ENCODE measurements at places on chromosomes 7 and 10.

DNA sequence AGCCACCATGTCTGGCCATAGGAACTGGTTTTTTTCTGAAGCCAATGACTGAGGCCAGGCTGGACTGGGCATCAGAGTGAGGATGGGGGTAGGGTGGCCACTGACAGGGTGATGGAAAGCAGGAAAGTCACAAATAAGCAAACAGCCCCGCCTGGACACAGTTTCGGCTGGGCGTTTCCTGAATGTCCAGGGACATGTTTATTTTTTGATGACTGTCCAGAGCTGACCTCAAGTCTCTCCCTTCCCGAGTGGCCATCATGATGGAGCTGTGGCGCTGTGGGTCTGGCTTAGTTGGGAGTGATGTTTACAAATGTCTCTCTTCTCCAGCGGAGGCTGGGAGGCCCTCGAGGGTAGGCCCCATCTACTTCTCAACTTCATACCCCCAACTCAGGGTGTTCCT lies 37.1 kb upstream of the COMTD1 start:
- DNase-seq, result no peak

DNA sequence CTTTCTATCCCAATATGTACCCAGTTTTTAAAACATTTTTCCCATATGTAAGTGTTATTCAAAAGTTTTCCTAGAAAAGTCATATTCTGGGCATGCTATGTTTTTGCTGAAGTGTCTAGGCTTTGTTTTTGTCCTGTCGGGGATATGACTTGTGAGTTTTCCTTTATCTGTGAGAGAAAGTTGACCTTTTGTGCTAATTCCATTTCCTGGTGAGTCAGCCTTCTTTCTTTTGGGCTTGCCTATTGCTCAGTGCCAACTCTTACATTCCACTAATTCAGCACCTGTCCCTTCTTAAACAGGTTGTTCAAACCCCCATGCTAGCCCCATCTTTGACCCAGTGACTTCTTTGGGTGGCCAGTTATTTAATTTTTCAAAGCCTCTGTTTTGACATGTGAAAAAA lies 146.2 kb downstream of the AHR start:
- DNase-seq, result no peak

DNA sequence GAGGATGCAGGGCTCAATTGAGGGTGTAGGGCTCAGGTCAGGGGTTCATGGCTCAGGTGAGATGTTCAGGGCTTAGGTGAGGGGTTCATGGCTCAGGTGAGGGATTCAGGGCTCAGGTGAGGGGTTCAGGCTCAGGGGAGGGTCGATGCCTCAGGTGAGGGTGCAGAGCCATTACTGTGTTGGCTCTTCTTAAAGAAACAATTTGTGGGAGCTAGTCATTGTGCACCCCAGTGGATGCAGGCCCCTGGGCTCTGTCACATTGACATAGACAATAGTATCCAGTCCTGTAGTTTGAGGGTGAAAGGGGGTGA lies 86.7 kb downstream of the ADCY1 start:
- no peak for DNase-seq

- DNase-seq, result no peak
Measured at GRCh38 chr7:137953665-137954470, 48.0 kb downstream of the CREB3L2 start.

- DNase-seq, result no peak
Measured at GRCh38 chr10:22479419-22479818, 134.1 kb downstream of the SPAG6 start.

DNA sequence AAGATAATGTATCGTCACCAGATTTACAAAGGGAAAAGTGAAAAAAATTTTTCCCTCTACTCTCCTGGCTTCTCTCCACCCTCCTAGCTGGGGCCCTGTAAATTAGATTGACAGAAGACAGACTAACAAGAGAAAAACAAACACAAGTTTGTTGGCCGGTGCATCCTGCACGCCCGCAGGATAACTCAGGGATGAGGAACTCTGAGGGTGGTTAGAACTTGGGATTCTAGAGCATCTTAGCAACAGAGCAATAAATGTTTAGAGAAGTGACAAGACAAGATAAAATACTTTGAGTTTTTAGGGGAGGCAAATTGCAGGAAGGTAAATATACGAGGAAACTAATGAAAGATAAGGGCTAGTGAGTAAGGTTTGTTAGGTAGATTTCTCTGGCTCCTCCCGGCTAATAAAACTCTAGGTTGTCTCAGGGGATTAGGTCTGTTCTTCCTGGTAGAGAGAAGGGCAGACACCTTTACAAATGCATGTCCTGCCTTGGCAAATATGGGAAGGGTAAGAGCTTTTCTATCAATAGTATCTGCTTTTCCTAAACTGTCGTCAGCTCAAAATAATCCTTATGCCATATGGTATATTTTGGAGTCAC lies 4.3 kb upstream of the UCN3 start:
- no peak for DNase-seq

DNA sequence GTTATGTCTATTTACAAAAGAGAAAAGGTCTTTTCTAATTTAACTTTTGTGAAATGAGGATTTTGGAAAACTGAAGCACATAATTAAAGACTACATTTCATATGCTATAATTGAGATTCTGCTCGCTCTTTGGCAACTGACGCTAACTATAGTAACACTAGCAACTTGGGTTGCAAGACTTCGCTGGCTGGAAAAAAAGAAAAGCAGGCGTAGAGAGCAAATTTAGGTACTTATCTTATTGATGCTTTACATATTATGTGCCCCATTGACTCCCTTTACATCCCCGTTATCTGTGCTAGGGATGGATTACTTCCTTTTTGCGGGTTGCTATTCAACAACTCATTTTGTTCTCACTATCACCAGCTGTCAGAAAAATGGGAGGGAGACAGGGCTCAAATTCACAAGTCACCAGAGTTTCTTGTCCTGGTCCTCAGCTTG lies 10.5 kb downstream of the SEMA3C start:
- no peak for DNase-seq

DNA sequence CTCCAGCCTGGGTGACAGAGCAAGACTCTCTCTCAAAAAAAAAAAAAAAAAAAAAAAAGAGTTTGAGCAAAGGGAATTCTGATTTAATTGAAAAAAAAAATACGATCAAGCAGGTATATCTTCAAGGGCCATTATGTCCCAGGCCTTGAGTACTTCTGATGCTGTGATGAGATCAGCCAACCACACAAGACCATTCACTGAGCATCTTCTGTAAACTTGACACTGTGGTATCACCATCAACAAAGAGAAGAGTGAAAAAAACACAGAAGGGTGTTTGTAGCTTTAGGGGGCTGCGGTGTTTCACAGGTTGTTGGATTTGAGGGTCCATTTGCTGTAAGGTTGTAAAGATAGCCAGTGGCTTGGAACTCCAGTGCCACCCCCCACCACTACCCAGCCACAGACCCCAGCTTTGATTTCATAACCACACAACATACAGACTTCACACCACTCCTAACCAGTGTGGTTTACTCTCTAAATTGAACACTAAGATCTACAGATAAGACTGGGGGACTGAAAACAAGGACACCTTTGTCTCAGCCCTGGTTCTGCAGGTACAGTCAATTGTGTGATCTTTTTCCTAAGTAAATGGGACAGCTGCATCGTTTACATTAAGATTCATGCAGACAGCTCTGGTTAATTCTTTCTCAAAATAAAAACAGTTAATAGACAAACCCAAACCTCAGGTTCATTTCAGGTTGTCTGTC lies 66.4 kb downstream of the CDC123 start:
- no peak for DNase-seq

DNA sequence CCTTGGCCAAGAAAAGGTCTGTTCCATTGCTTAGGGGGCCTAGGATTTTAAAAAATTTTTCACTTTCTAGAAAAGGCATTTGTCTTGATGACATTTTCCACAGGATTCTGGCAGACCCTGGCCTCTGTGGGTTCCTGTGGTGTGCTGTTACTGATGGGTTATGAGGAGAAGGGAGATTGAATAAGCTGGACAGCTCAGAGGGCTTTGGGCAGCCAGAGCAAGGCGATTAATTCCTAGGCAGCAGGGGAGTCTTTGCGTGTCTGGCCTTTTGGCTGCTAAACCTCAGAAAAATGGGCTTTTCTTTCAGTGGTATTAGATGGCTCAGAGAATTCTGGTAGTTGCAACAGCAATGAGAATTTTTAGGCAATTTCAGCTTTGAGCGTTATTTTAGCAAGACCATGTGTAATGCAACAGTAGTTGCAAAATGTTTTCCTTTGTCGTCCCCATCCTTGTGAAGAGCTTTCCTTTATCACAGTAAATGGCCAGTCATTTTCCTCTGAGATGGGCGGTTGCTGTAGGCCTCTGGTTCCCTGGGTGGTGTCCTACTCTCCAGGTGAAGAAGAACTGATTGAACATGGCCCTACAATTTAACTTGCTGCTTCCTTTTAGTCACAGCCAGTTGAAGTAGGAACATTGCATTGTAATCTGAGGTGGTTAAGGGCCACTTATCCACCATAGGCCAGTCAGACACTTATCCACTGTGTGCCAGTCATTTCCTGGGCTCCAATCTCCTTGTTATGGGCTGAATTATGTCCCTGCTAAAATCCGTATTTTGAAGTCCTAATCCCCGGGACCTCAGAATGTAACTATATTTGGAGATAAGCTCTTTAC lies 43.2 kb downstream of the SH2D4B start:
- DNase-seq, result no peak

GRCh38 chr10:28304032-28304571 lies 1.2 kb upstream of the MPP7 start:
- no peak for DNase-seq

GRCh38 chr7:3439333-3440030 lies 138.4 kb downstream of the SDK1 start:
- DNase-seq, result no peak

- DNase-seq, result no peak
Measured at GRCh38 chr7:5423976-5424748, 528 bp upstream of the TNRC18 start.

DNA sequence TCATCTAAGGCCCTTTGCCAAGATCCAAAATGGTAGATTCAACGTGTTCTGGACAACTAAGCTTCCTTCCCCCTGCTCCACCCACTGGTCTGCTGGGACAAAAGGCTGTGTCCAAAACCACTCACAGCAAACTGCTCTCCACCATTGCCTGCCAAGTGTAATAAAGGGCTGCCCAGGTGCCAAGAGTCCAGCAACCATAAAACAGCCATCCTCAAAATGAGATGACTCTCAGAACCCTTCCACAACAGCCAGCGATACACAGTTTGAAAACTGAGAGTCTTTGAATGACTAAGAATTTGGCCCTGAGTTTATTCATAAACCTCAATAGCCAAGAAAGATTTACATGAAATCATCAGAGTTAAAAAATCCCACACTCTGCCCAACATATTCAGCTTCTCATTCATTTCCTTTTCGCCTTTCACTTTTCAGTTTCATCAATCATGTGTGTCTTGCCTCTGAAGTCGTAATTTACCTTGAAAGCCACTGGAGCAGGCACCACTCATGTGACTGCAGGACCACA lies 658.1 kb upstream of the MGMT start:
- no peak for DNase-seq

GRCh38 chr10:78972160-78972946 lies 96.4 kb upstream of the ZMIZ1 start:
- DNase-seq, result no peak

DNA sequence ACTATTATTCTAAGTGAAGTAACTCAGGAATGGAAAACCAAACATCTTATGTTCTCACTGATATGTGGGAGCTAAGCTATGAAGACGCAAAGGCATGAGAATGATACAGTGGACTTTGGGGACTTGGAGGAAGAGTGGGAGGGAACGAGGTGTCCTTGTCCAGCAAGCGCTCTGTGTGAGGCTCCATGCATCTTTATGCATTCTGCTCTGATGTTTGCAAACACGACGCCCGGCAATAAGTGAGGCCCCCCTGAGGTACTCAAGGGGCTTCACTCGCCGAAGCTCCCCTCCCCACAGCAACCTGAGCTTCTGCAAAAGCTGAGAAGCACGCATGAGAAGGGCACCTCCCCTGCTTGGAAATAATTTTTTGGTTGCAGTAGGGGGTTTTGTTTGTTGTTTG lies 103.3 kb downstream of the LHPP start:
- DNase-seq, result no peak

GRCh38 chr10:15155978-15156656 lies 12.4 kb downstream of the NMT2 start:
- DNase-seq, result no peak

GRCh38 chr10:76394707-76395042 lies 963.3 kb downstream of the LRMDA start:
- no peak for DNase-seq

DNA sequence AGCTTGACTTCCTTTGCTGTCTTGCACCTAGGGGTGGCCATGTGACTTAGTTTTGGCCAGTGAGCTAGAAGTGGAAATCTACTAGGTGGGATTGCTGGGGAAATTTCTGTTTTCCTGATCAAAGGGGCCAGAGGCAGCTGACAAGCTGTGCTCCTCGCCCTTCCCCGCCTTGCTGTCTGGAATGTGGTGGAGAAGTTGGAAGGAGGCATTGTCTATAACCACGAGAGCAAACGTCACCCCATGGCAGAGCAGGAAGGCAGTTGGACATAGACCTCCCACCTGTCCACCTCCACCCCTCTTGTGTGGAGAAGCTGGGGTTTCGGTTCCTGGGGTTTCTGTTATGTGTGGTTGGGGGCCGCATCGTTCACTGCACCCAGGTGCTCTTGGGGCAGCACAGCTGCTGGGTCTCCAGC lies 7.3 kb downstream of the SFRP5 start:
- no peak for DNase-seq

GRCh38 chr10:86220626-86221025 lies 146.0 kb downstream of the GRID1 start:
- no peak for DNase-seq

DNA sequence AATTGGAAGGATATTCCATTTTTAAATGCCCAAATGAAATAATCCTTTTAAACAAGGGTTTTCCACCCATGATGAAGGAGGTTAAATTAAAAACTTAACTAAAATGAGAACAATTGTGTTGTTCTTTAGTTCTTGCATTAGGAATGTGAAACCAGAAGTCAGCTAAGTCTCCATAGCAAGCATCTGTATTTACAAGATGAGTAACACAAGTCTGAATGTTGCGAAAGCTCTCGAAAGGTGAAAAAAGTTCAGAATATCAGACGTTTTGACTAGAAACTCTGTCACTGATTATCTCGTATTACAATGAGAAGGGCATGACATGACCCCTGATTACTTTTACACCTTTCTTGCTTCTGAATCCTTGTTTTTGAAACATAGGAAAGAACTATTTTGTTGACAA lies 149.6 kb downstream of the BICC1 start:
- DNase-seq, result no peak

GRCh38 chr7:41205600-41205999 lies 497.3 kb downstream of the INHBA start:
- DNase-seq, result no peak

DNA sequence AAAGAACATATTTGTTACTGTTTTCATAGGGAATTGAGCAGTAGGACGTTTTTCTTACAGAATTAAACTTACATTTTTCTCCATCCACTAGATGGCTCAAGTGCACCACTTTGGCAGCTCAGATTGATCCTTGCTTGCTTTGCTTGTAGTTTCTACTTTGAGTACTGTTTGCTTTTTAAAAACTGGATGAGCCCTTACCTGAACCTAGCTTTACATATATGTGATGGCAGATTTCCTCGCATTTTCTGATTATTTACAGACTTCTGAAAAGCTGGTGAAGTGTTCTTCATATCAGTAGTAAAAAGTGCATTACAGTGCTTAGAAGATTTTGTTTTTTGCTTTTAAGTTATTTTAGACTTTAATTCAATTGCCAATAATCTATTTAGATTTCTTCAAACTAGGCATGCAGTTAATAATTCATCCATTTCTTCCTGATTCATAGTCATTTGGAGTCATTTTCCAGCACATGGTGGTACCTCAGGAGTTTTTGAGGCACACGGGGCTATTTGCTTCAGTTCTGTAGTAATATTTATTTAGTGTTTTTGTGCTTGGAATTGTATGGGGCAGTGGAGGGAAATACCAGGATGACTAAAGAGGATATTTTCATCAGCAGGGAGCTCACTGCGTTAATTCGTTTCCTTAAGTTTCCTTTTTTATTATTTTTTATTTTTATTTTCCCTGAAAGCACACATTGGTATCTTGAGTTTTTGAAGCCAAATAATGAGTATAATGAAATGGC lies 57.3 kb downstream of the MAPK8 start:
- DNase-seq, result no peak
